Endothelial cell (in vitro differentiated cells): ENCODE measurements at places on chromosomes 3 and 15.

DNA sequence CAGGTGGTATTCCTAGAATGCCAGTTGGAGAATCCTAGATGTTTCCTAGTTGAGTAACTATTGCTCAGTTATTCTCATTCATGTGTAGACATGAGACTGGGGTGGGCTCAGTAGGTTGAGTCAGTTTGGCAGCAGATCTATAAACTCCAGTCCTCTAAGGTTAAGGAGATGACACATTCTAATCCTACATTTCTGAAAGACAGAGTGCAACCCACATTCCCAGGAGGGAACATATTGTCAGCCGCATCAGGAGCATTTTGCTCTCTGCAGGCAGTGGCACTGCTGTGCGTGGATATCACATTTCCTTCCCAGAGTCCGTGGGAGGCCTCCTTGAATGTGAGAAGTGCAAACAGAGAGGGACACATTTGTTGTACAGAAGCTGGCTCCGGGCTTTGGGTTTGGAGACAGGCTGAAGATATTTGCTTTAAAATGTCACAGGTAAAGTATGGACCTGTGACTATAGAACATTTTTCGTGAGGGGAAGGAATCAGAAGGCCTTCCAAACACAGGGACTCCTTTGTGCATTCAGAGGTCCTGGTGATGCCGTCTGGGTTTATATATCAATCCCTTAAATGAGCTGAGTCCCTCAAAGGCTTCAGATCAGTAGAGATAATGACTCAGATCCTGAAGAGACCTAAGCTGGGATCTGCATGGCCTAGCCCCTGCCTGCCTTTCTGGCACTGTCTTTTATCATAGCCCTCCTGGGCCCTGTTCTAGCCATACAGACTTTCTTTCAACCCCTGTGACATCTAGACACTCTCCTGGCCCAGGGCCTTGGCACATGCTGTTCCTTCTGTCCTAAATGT, 156.5 kb downstream of the CADPS start:
- no peak for DNase-seq

DNA sequence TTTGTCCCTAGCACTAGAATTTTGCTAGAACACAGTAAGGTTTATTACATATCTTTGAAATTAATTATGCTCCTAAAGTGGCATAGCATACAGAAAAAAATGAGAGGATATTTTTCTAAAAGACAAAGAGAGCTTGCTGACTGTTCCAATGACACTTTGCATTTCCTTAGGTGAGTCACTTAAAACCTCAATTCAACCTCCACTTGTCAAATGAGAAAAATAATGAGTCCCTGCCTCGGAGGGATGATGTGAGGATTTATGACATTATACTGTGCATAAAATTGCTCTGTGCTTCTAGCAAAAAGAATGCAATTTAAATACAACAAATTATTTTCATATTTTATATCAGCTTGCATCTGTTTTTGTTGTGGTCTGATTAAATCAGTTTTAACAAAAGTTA, 1417.0 kb upstream of the ALCAM start:
- DNase-seq = no peak

- no peak for DNase-seq
Measured at GRCh38 chr15:98651581-98652220, 3.4 kb downstream of the IGF1R start.

- peak; percentile 22 for DNase-seq
Measured at GRCh38 chr3:184005941-184006507, 11.7 kb downstream of the ABCC5 start.

- no peak for DNase-seq
Measured at GRCh38 chr3:45895686-45896468, 9.5 kb downstream of the CCR9 start.

DNA sequence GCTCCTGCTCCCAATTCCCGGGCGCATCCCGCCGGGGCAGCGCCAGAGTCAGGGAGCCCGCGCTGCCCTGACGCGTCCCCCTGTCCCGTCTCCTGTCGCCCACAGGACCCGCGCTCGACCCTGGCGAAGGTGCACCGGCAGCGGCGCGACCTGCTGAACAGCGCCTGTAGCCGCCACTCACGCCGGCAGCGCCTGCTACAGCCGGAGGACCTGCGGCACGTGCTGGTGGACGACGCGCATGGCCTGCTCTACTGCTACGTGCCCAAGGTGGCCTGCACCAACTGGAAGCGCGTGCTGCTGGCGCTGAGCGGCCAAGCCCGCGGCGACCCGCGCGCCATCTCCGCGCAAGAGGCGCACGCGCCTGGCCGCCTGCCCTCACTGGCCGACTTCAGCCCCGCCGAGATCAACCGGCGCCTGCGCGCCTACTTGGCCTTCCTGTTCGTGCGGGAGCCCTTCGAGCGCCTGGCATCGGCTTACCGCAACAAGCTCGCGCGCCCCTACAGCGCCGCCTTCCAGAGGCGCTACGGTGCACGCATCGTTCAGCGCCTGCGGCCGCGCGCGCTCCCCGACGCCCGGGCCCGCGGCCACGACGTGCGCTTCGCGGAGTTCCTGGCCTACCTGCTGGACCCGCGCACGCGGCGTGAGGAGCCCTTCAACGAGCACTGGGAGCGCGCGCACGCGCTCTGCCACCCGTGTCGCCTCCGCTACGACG, 16.9 kb downstream of the C3orf22 start:
- DNase-seq = no peak

DNA sequence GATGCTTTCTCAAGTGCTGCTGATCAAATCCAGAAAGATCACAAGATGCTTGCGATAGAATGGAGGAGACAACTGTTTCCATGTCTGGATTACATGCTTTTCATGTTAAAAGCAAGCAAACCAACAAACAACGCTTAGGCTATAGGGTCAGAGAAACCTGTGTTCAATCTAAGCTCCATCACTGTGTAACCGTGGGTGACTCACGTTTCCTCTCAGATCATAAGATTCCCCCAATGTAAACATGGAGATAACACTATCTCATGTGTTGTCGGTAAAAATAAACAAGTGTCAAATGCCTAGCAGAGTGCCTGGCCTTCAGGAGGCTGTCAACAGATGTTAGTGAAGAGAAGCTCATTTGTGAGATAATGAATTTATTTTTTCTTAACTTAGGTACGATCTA, 907.8 kb downstream of the NTRK3 start:
- no peak for DNase-seq

DNA sequence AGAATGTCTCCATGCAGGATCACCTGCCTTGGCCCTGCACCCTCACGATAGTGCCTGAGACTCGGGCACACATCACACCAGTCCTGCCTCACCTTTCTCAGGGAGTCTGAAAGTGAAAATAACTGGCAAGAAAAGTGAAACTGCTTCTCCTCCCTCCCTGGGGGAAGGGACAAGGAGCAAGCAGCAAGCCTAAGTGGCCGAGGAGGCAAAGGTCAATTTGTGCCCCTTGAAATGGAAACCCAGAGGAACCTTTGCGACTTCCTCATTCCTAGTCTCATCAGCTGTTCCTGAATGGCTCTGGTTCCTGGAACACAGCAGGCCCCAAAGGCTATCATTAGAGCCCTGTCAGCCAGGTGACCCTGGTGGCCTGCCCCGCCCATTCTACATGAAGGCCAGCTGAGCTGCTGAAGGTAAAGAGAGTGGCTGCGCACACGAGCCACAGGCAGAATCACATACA, 28.0 kb upstream of the SLCO2A1 start:
- no peak for DNase-seq

DNA sequence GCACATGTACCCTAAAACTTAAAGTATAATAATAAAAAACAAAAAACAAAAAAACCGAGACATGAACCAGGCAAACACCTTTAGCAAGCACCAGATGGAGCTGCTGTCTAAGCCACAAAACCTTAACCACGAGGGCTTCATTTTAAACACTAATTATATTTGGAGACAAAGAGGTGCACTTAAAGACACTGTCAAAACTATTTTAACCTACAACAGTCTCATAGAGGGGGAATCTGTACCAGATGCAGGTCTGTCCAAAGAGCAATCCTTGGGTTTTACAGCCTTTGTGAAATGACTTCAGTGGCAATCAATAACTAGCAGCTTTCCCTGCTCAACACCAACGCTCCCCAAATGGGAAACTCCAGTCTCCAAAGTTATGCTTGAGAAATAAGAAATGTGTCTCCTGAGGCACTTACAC, 115.7 kb upstream of the TSPAN3 start:
- DNase-seq = no peak

- DNase-seq = no peak
Measured at GRCh38 chr3:55427739-55428138, 59.4 kb downstream of the WNT5A start.

- no peak for DNase-seq
Measured at GRCh38 chr3:4582624-4583023, 89.5 kb downstream of the ITPR1 start.

DNA sequence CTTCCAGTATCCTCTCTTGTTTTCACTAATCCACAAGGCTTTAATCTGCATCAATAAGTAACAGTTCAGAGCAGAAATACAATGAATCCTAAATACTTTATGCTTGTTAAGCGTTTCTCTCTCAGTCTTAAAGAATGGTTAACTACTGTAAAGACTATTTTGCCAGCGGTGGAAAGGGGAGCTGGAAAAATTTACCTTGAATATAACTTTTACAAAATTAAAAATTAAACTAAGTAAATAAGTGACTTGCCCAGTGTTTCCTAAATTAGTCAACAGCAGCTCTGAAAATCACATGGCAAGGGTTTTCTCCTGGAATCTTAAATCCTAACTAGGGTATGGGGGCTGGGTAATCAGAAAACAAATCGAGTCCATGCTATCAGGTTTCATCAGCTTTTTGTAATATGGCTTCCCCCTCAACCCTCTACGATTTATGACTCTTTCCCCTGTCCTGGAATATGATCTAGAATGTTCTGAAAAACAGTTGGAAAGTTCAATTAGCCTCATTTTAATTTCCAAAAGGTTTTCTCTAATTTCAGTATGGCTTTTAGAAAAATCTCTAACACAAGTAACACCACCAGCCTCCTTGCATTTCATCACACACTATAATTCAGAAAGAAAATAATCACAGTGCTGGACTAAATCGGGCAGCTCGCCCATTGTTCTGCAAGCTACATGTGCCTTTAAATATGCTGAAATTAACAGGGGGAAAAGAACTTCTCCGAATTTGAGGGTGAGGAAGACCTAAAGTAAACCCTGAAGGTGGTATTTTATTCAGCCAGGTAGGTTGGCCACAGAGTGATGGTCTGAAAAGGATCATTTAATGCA, 133.5 kb downstream of the ADAMTS9 start:
- DNase-seq = no peak

GRCh38 chr15:89761929-89762328, 10.9 kb upstream of the MESP1 start:
- DNase-seq = no peak

DNA sequence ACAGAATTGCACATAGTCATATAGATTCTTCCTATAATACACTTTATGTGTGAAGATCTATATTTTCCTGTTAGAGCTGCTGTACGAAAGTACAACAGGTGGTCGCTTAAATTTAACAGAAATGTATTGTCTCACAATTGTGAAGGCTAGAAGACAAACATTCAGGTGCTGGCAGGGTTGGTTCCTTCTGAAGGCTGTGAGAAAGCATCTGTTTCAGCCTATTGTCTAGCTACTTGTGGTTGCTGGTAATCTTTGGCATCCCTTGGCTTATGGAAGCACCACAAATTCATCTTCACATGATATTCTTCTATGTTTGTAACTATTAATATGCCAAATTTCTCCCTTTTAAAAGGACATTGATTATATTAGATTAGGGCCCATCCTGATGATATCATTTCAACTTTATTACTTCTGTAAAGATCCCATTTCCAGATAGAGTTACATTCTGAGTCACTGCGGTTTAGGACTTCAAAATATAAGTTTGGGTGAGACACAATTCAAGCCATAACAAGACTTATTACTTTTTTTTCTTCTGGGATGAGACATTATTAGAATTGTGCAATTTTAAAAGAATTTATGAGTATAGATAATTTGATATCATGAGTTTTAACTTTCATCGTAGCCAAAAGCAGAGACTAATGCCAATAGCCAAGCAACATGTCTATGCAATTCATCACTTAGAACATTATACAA, 248.1 kb upstream of the BCHE start:
- DNase-seq = no peak

DNA sequence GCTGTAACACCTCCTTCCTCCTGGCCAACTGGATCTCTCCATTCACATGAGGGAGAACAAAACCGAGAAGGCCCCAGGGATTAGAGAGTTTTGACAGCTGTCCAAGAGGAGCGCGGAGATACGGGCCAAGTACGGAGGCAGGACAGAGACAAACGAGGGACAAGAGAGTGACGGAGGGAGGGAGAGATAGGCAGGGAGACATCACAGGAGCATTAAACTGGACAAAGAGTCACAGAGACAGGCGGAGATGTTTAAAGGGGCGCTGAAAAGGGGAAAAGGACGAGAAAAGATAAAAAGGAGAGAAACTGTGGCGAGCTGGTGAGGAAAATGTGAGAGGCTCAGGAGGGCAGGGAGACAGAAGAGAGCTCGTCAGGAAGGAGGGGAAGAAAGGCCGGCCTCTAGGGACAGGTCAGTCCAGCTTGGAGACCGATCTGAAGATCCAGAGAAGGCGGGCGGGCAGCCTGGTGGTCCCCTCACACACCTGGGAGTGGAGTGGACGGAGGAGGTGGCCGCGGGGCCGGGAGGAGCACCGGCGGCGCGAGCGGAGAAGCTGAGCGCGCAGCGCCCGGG, 40.5 kb upstream of the ROPN1 start:
- no peak for DNase-seq

DNA sequence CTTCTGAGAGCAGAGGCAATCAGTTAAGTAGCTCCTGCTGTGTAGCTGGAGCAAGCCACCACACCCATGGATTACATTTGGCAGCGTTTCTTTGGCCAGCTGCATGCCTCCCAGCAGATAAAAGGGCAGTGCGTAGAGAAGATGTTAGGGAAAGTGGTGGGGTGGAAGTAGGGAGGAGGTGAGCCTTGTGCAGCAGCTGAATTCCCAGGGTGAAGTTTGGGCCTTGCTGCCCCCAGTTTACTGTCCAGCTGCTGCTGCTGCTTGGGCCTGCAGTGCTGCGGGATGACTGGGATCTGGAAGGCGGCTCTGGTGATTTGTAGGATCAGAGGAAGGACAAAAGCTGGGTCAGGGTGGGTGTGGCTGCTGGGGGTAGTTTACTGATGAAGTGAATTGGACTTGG, 318.7 kb upstream of the C2CD4B start:
- DNase-seq = no peak

DNA sequence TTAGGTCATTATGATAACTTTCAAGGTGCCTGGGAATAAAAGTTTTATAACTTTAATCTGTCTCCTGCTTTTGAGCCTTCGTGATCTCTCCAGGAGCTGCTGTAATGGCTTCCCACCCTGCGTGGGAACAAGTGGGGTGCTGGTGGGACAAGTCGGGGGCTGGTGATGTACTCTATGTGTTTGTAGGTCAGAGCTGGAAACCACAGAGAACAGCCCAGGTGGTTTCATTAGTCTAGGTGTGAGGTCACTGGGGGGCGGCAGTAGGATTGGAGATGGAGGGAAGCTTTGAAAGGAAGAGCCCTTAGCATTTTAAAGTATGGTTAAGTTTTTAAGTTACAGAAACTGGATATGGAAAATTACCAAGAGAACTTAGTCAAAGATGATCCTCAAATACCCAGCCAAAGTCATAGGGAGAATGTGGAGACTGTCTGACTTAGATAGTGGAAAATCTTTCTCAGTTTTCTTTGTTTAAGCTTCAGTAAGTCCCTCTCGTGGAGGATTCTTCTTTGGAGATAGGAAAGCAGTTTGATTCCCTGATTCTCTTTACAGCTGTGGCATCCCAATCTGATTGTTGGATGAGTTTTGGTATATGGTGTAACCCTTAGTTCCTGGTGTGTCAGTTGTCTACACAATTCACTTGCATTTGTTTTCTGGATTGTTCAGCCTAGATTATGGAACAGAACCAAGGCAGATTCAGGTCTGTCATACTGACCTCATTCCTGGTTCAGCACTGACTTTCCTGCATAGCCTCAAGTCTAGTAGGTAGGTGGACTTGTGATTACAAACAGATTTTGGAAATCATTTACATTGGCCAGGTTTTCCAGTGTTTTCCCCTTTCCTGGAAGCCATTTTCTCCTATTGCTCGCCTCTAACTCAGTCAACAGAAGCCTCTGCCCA, 115.6 kb downstream of the FNDC3B start:
- no peak for DNase-seq
